Endothelial cell (in vitro differentiated cells): ENCODE measurements at places on chromosomes 16 and 17. TPM values are rescaled to one million over a fixed set of nuclear protein-coding genes. Genes with fewer than 3 reads are reported as not detected.

- DNase-seq: no peak
Measured at GRCh38 chr17:57534863-57535248, 210.2 kb downstream of the CCDC182 start.

GRCh38 chr16:66954097-66954659 lies 6.9 kb upstream of the CES3 start:
- peak; percentile 79 for DNase-seq

- DNase-seq: no peak
Measured at GRCh38 chr16:25124503-25124902, 13.0 kb downstream of the LCMT1 start.

- no peak for DNase-seq
Measured at GRCh38 chr17:69246202-69246601, 17.6 kb upstream of the ABCA10 start.

DNA sequence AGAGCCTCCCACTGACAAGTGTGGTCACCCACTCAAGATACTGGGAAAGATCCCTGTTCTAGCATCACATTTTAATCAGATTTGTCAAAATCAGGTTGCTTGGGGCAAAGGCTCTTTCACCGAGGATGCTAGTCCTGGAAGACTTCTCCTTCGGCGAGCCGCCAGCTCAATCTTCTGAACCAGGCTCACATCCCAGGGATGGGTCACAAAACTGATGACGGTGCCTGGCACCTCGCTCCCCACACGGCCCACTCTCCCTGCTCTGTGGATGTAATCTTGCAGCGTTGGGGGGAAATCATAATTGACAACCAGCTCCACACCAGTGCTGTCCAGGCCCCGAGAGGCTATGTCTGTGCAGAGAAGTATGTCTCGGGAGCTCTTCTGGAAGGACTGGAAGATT lies 1.5 kb downstream of the DDX28 start:
- no peak for DNase-seq

The THOC6 gene
- total RNA-seq: 22.9 TPM

The TP53TG3F gene
- total RNA-seq: not detected

DNA sequence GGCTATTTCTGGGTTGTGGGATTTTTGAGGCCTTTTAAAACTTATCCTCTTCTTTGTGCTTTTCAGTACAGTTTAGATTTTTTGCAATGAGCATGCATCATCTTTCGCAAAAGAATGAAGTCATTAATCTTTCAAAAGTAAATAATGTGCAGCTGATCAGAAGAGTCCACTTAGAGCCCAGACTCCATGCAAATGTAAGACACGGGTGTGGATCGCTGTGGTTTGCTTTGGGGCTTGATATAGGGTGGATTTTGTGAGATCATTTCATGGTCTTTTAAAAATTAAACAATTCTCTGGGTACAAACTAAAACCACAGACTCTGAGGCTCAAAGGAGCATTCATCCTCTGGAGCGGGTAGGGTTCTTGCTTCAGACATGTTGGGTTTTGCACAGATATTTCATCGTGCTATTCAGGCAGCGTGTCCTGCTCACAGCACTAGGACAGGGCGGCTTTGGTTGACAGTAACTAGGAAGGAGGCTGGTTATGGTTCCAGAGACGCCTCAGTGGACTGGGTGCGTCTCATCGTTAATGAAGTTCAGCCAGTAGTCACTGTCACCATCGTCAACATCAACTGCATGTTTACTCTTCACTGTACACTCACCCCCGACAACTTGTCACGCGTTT lies 129.4 kb upstream of the PLCG2 start:
- DNase-seq: no peak

- no peak for DNase-seq
Measured at GRCh38 chr17:66542967-66543520, 240.6 kb downstream of the PRKCA start.

The GDE1 gene
- 50.0 TPM for total RNA-seq

GRCh38 chr17:6085812-6086211 lies 15.6 kb downstream of the WSCD1 start:
- DNase-seq: no peak

The RNF112 gene
- total RNA-seq: 0.31 TPM

DNA sequence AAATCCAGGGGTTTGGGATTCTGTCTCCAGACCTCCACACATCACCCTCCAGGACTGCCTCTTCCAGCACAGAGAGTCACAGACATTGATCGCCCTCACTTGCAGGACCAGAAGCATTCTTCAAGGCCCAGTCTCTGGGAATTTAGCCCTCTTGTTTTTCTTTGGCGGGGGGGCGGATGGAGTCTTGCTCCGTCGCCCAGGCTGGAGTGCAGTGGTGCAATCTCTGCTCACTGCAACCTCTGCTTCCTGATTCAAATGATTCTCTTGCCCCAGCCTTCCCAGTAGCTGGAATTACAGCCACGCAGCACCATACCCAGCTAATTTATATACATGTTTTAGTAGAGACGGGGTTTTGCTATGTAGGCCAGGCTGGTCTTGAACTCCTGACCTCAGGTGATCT lies 8.5 kb upstream of the ITGAL start:
- no peak for DNase-seq

DNA sequence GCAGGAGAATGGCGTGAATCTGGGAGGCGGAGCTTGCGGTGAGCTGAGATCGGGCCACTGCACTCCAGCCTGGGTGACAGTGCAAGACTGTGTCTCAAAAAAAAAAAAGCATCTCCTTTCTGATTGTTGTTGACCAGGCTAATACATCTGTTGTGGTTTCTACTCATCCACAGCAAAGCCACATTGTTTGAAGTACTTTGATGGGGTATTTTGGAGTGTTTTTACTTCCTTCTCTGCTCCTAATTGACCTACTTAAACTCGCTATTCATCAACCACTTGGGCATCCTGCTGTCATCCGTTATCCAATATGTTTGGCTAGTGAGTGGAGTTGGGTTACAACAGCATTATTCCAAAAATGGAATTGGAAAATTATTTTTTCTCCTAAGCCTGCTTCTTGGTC lies 3.5 kb upstream of the CDC27 start:
- no peak for DNase-seq

The NAA60 gene
- 75.5 TPM for total RNA-seq

The PLEKHG4 gene
- 9.5 TPM for total RNA-seq

The TBC1D3C gene
- not detected for total RNA-seq

The DHRS7B gene
- total RNA-seq: 31.0 TPM

GRCh38 chr17:64940055-64940454 lies 20.8 kb upstream of the LRRC37A3 start:
- DNase-seq: no peak

GRCh38 chr16:69270831-69271230 lies 40.3 kb upstream of the VPS4A start:
- DNase-seq: no peak

The IRF8 gene
- total RNA-seq: 1.5 TPM
